Endothelial cell (in vitro differentiated cells): ENCODE measurements at places on chromosomes 6 and 20. TPM values are rescaled to one million over a fixed set of nuclear protein-coding genes. Genes with fewer than 3 reads are reported as not detected.
A peak's percentile ranks its signal among the peaks of the same experiment; 100 is the strongest.

TNF gene
- total RNA-seq: not detected

DNA sequence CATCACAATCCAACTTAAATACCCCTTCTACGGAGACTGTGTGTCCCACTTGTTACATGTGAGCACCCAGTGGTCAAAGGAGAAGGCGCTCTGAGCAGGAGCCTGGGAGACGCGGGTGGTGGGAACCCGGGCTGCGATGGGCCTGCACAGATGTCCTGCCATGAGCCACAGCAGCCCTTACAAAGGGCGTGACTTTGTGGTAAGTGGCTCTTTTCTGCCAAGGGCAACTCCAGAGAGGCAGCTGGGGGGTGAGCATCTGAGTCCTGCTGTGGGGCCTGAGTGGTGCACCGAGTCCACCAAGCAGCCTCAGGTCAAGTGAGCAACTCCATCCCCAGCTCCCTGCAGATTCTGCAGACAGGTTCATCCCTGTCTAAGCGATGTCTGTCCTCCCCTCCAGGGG lies 33.6 kb upstream of the CST7 start:
- DNase-seq: no peak

WFDC5 gene
- total RNA-seq: not detected

GRIK2 gene
- total RNA-seq: 2.8 TPM

ADGRB3 gene
- total RNA-seq: 2.4 TPM

SLC22A1 gene
- total RNA-seq: 2.7 TPM

DZANK1 gene
- 4.2 TPM for total RNA-seq

- no peak for DNase-seq
Measured at GRCh38 chr20:36217226-36217625, 19.1 kb upstream of the AAR2 start.

- no peak for DNase-seq
Measured at GRCh38 chr6:36655085-36655724, 23.3 kb upstream of the CDKN1A start.

TLDC2 gene
- not detected for total RNA-seq

- DNase-seq: no peak
Measured at GRCh38 chr20:14568225-14568624, 230.8 kb upstream of the FLRT3 start.

DNA sequence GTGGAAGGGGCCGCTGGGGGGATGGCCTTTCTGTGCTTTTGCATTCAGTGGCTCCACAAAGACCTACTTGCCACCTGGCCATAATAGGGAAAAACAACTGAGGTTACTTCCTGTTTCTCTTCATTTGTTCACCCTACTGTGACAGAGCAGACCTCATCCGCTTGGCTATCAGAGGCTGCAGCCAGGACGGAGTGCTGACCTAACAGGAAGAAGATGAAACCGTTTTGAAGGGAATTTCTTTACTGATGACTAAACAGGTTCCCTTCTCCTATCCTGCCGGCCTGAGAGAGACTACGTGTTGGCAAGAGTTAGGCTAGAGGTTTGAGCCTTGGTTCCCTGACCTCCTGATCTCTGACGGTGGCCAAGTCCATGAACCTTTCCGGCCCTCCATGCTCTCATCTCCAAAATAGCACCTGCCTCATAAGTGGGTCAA lies 21.3 kb downstream of the PRR18 start:
- DNase-seq: peak; percentile 37

- no peak for DNase-seq
Measured at GRCh38 chr6:170360476-170360875, 53.9 kb downstream of the FAM120B start.

TRERF1 gene
- total RNA-seq: 8.7 TPM

- DNase-seq: no peak
Measured at GRCh38 chr20:5189917-5190316, 63.1 kb downstream of the CDS2 start.

DNA sequence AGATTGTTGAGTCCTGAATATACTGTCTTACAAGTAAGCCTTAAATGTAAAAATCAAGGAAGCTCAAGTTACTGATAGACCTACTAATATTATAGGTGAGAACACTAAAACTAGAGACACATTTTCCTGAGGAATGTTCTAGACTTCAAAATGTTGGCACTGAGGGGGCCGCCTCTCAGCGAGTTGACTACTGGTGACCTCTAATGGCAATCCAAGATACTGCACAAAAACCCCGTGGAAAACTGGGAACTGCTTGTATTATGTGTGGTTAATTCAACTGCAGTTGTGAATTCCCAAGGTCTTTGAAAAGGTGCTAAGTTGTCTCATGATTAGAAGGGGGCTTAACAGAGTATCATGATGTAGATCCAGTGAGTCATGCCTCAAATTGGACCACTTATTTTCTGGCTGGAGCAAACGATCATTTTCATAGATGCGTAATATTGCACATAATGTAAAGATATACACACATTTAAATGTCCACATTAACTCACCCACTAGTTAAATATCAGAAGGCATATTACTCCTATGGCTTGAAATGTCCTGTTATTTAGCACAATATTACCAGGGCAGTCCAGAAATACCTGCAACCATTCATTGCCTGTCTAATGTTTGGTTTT lies 336.2 kb downstream of the FOXA2 start:
- peak; percentile 57 for DNase-seq

DNA sequence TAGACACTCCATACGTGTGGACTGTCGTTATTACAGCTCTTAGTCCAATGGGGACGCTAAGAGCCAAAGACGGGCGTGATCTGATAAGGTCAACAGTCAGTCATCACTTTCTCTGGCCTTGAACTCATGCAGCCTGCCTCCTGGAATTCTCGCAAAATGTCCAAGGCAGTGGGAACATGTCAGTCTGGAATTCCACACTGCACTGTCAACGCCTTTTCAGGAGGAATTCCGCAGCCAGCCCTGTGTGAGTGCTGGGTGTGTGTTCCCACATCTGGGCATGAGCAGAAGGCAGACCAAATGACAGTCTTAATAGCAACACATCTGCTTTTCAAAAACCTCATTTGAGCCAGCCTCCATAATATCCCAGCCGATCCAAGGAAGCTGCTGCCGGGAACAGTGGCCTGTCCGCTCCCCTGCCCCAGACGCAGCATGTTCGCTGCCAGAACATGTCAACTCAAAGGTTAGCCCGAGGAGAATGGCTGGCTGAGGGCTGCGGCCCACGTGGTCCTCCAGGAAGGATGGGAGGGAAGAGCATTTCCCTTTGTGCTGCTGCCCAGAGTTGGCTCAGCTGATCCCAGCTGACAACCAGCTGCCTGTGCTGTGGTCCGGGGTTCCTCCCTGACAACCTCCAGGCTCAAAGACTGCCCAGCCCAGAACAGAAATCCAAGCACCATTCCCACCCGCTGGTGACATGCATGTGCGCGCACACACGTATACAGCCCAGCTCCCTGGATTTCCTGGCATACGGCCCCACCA lies 103.1 kb downstream of the SULF2 start:
- DNase-seq: no peak

MOG gene
- total RNA-seq: not detected

DNA sequence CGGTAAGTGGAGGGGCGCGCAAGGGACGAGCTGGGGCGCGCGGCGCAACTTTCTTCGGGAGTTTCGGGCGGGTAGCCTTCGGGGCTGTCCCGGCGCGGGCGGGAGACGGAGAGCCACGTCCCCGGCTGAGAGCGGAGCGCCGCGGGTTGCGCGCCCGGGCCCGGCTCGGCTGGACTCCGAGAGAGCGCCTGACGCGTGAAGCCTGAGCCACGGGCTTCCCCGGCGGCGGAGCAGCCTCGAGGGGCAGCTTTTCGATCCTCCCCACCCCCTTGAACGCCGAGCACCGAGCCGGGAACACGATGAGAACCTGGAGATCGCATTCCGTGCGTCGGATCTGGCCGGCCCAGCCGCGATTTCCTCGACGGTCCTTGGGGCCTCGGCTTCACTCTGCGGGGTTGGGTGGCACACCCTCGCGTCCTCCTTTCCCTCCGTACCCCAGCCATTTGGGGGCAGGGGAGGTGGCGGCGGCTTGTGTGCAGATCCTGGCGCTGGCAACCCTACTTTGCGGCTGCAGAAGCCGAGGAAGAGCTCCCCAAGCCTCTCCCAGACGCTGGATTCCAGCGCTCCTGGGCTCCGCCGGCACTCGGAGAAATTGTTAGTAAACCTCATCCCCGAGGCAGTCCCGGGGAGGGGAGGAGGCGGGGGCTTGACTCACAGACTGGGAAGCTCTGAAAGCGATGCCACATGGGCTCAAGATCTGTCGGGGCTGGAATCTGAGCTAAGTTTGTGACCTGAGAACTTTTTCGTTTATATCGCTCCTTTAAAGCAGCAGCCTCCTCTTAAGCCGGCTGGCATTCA lies 572 bp downstream of the DSE start:
- peak; percentile 69 for DNase-seq

GRCh38 chr20:56004007-56004406 lies 1.3 kb downstream of the CBLN4 start:
- DNase-seq: no peak

- no peak for DNase-seq
Measured at GRCh38 chr6:38020593-38020992, 201.1 kb downstream of the ZFAND3 start.

ADGRF1 gene
- not detected for total RNA-seq

DNA sequence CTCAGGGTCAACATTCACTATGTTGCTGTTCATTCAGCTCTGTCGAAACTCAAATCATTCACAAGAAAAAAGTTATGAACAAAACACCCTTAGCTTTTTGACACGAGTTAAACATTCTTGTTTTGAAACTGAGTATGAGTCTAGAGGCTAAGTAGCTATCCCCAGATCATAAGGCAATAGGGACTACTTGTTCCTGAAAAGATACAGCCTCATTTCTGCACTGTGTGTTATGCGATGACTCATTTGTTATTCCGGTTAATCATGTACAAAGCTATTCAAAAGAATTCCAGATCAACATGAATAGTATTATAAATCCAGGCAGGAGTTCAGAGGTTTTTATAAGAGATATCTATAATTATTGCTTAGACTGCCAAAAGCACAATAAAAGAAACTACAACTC lies 908.0 kb downstream of the QKI start:
- no peak for DNase-seq

CD93 gene
- total RNA-seq: 139 TPM

DNA sequence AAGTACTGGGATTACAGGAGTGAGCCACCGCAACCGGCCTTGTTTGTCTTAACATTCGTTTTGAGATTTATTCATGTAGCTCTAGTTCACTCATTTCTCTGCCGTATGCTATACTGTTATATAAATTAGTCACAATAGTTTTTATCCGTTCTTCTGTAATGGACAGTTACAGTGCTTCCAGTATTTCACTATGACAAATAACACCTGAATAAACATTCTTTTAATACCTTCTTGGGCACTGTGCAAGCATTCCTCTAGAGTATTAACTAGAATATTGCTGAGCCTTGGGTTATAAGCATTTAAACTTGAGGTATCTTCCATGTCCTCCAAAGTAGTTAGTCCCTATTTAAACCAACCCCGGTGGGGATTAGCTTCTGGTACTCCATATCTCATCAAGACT lies 45.6 kb downstream of the STK38 start:
- DNase-seq: no peak

ORC3 gene
- total RNA-seq: 22.5 TPM

- DNase-seq: no peak
Measured at GRCh38 chr20:13494019-13494418, 144.7 kb downstream of the TASP1 start.

- no peak for DNase-seq
Measured at GRCh38 chr20:49693435-49694171, 20.1 kb downstream of the B4GALT5 start.

- no peak for DNase-seq
Measured at GRCh38 chr20:54097236-54097529, 26.8 kb upstream of the BCAS1 start.

DNA sequence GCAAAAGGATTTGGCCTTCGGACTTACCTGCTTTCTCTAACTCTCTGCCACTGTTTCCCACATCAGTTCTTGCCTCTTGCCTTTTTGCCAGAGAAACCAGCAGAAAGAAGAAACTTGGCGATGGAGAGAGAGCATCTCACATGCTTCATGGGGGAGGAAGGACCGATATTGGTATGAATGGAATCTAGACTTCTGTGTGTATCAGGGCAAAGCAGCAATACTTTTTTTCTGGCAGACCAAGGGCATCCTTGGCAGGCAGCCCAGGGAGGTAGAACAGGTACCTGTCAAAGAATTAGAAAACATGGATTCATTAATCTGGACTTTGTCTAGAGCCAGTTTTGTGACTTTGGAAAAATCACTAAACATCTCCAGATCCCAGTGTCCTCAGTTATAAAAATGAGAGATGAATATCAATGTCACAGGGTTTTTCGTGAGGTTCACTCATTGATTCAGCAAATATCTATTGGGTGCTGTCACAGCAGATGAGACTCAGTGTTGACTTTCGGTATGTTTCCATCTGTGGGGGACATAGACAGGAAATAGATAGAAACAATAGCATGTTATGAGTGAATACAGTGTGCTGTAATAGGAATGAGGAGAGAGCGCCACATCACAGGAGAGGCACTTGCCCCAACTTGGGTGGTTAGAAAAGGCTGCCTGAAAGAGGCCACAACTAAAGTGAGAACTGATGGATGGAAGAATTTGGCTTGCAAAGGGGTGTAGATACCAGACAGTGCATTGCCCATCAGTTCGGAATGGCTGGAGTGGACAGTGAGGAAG lies 114.1 kb downstream of the CD83 start:
- DNase-seq: no peak

- DNase-seq: peak; percentile 92
Measured at GRCh38 chr6:30690403-30691207, at the start of gene NRM. NRM (minus strand) TSS chr6:30690984; CDS start chr6:30690974, 10 bp downstream.

MACROD2 gene
- total RNA-seq: 6.4 TPM

DNA sequence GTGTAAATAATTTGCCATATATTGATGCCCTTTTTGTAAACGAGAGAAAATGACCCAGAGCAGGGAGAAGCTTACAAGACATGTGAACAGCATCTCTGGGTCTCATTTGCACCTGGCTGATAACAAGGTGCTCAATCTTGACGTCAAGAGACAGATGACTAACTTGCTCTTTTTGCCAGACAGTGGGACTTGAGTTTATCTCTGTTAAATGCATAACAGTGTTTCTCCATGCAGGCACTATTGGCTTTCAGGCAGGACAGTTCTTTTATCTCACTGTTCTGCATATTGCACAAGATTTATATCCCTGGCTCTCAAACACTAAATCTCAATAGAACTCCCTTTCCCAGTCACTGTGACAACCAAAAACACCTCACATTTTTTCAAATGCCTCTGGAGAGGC lies 56.4 kb downstream of the RFX6 start:
- DNase-seq: no peak

- no peak for DNase-seq
Measured at GRCh38 chr6:25248123-25248522, 31.1 kb upstream of the CARMIL1 start.
